ENCODE measurements at places on chromosomes 3 and 15.

DNA sequence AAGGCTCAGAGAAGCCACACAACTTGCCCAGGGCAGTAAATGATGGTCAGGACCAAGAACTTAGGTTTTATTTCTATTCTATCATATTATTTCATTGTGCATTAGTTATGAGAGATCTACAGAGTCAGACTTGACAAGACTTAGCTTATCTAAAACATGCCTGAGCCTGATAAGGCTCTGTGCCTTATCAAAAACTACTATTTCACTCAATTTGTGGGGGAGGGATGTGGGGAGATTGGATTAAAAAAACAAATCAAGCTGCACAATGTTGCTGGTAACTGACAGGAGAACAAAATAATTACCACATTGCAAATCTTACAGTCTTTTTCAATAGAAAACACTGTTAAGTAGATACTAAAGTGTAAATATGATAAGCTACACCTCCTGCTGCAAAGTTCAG, 16.0 kb downstream of the HACD2 start:
- DNase-seq, result no peak

DNA sequence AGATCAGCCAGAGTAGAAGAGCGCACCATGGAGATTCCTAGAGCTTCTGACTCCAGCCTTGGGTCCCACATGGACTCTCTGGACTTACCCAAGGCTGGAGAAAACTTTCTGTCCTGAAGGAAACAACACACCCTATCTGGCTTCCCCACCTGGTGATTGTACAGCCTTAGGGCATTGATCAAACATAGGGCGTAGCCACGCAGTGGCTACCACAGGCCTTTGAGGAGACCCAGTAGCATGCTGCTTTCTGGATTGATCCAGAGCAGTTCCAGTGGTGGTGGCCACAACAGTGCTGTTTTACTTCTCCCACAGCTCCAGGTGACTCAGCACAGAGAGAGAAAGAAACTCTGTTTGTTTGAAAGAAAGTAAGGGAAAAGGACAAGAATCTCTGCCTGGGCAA, 23.5 kb downstream of the PYDC2 start:
- no peak for DNase-seq

- no peak for DNase-seq
Observed at GRCh38 chr15:69213786-69214185, 53.4 kb downstream of the GLCE start.

GRCh38 chr15:40082195-40082883, 26.3 kb downstream of the BMF start:
- DNase-seq, result no peak

DNA sequence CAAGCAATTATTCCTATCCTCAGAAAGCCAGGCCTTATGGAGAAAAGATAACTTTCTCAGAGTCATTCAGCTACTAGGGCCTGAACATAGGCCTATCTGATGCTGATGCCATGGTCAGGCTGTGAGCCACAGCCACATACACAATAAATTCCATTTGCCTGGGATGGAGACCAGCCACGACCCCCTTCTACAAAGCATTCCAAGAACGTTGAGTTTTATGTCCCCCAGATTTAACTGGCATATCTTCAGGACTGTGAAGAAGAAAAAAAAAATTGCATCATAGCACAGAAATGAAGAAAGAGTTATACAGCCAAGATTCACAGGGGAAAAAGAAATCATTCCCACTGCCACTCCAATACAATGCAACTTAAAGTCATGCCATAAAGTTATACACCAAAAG, 100.0 kb downstream of the THBS1 start:
- no peak for DNase-seq

DNA sequence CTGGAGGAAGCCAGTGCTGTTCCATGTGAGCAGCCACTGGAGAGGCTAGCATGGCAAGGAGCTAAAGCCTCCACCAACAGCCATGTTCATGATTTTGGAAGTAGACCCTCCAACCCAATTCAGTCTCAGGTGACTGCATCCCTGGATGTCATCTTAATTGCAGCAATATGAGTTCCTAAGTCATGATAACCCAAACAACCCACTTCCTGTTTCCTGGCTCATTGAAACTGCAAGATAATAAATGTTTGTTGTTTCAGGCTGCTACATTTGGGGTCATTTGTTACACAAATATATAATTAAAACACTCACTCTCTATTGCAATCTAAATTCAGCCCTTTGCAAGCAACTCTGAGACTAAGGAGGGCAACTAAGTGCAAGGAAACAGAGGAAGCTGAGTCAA, 62.4 kb upstream of the SLC24A5 start:
- no peak for DNase-seq

GRCh38 chr15:63501256-63502089, 2.9 kb upstream of the USP3 start:
- peak; percentile 90 for DNase-seq

GRCh38 chr15:48754011-48754410, 56.9 kb downstream of the CEP152 start:
- DNase-seq, result no peak

- no peak for DNase-seq
Observed at GRCh38 chr3:34053626-34054025, 255.2 kb downstream of the PDCD6IP start.

DNA sequence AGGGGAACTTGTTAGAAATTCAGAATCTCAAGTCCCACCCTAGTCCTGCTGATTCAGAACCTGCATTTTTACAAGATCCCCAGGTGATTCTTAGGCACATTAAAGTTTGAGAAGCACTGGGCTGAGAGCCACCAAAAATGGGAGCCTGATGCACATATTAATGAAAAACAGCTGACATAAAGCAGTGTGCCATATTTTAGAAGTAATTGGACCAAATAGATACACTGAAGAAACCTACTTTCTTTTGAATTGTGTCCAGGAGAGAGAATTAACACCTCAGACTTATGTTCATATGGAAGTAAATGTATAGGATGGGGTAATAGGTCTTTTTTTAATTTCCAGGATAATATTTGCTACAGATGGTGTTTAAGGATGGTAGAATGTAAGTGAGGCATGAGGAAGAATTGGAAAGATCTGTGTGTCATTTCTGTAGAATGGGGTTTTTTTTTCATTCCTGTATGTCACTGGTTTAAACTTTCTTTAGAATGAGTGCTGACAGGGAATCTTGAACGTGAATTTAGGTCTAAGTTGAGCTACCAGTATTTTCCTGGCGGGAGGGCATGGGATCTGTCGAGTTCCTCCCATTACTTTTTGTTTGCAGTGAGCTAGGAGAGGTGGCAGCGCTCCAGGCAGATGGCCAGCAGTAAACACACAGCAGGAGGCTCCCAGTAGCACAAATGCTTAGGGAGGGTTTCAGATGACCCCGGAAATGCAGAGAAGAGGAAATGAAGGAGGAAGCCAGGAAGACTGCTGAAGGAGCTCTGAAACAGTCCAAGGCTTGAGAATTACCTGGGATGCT, 185.6 kb downstream of the PLCL2 start:
- DNase-seq, result peak; percentile 75

GRCh38 chr3:112811131-112811884, 35.4 kb downstream of the CD200R1L start:
- DNase-seq, result no peak

GRCh38 chr15:41703120-41703519, 42.9 kb downstream of the MGA start:
- no peak for DNase-seq

DNA sequence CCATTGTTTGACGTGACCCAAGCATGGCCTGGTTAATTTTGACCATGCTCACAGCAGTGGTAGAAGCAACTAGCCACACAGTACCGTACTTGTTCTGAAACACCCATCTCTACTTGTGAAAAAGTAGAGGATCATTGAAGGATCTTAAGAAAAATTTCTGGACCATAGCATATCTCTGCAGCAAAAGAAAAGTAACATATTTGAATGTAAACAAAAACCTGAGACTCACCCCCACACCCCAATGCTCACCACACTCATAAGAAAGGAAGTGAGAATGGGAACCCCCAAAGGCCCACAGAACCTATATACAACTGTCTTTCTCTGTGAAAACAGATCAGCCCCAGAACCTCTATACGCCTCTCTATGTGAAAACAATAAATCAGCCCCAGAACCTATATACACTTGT, 33.8 kb upstream of the TFRC start:
- no peak for DNase-seq

- DNase-seq, result no peak
Observed at GRCh38 chr3:65268426-65268825, 580.6 kb upstream of the ADAMTS9 start.

DNA sequence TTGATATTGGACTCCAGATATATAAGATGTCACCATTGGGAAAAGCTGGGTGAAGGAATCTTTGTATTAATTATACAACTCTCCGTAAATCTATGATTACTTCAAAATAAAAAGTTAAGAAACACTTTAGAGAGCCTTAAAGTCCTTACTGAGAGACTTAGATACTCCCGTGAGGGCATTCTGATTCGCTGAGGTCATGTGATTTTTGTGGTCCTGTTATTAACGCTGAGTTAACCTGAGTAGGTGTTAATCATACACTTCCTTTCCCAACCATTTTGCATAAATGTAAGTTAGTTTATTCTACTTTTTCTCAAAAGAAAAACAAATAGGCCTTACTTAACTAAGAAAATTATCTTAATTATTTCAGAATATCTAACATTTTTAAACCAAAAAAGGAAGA, 67.1 kb upstream of the LMOD3 start:
- no peak for DNase-seq

DNA sequence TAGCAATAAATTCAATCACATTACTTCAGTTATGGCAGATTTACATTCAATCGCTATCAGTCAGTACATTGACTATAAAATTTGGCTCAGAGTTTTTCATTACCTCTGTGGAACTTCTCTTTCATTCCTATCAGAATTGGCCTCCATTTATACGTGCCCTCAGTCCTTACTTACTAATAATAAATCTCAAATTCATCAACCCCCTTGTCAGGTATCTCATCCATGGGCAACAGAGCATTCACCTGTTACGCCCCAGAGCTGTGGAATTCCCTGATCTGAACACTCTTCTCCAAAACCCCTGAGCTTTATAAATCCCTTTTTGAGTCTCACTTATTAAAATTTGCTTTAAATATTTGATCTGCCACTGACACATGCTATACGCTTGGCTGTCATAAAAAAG, 492.9 kb downstream of the GBE1 start:
- DNase-seq, result no peak

DNA sequence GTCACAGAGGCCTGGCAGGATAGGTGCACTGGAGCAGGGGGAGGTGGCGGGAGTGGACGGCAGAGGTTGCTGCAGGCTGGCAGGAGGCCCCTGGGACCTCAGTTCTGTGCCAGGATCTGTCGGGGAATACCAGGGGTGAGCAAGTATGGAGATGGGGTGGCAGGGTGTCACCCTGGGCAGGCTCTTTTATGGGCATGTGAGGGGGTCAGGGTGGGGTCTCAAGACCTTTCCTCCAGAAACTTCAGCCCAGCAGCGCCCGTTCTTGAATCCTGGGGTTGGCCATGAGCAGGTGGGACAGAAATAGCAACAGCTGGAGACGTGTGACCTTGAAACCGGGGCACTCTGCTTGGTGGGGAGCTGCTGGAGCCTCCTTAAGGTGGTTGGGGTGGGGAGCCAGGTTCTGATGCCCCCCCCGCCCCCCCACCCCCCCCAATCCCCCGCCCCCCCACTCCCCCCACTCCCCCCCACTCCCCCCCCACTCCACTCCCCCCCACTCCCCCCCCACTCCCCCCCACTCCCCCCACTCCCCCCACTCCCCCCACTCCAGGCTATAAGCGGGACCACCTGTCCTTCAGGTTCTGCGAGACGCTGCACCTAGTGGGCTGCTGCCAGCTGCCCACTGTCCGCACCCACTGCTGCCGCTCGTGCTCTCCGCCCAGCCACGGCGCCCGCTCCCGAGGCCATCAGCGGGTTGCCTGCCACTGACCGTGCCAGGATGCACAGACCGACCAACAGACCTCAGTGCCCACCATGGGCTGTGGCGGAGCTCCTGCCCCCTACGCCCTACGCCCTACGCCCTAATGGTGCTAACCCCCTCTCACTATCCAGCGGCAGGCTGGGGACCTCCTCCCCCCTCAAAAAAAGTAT, 84.9 kb downstream of the TBC1D2B start:
- peak; percentile 51 for DNase-seq

- no peak for DNase-seq
Observed at GRCh38 chr3:83938491-83938890, 1020.3 kb upstream of the CADM2 start.

DNA sequence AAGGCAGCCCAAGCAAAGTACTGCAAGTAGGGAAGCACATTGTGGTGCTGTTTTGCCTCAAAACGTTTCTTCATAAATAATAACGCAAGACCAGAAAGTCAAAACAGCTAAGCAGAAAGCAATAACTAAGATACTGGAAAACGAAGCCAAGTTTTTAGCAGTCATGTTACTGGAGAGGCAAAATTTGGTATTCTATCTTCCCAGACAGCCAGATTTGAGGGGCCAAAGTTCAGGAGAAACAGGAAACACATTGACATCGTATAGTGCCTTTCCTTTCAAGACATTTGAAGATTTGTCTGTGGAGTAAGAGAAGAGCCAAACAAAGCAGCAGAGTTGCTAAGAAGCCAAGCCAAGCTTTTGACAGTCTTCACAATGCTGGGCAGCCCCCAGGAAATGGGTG, 843.6 kb upstream of the NECTIN3 start:
- no peak for DNase-seq

- no peak for DNase-seq
Observed at GRCh38 chr3:188875413-188875812, 296.4 kb upstream of the TPRG1 start.

- DNase-seq, result no peak
Observed at GRCh38 chr3:188208516-188208981, 54.6 kb downstream of the LPP start.

- peak; percentile 67 for DNase-seq
Observed at GRCh38 chr15:83837945-83838571, 184.1 kb downstream of the ADAMTSL3 start.

GRCh38 chr3:137105277-137105977, 147.6 kb downstream of the IL20RB start:
- DNase-seq, result no peak

GRCh38 chr3:196662711-196663571, 23.4 kb downstream of the NRROS start:
- DNase-seq, result no peak

Measured in right lobe of liver (tissue), 6 donors.